Astrocyte (in vitro differentiated cells and primary cell): ENCODE measurements at places on chromosomes 12 and 14.

GRCh38 chr12:106174876-106175275, 36.1 kb upstream of the NUAK1 start:
- DNase-seq, result peak; percentile 30

DNA sequence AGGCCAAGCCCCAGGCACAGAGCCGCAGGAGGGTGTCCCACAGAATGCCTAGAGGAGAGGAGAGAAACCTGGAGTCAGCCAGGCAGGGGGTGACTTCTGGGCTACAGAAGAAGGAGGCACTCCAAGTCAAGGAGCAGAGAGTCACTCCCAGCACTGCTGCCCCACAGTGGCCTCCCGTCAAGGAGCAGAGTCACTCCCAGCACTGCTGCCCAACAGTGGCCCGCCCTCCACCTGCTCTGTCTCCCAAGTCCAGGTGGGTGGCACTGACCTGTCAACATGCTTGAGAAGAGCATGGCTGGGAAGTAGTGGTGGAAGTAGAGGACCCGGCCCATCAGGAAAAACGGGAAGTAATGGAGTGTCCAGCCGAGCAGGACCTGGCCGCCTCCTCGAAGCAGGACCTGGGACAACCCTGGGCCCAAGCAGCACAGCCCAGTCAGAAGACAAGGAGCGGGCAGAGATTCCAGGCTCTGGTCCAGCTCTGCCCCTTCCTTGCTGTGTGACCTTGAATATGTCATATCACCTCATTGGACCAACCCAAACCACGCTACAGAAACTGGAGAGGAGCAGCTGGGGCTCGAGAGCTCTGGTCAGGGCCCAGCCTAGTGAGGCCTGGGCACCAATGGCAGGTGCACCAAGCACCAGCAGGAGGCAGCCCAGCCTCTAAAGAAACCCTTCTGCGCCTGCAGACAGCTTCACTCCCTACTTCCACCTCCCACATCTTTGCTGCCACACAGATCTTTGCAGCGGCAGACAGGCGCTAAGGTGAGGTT, 7.6 kb upstream of the NGB start:
- no peak for DNase-seq

GRCh38 chr12:32789446-32789845, 33.7 kb upstream of the YARS2 start:
- DNase-seq, result no peak

DNA sequence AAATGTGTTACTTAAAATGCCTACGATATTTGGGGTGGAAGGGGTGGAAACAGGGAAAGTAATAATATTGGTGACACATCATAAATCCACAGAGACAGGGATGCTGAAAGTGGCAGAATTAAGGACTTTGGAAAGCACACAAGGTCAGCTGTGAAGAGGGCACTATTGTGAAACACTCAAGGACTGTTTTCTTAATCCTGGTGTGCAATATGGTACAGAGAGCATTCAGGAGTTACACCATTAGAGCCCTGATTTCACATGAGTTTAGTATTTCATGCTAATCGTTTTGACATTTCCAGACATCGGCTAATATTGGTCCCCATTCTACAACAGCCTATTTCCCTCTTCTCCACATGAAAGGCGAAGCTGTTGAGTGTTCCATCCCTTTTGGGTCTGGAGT, 219.2 kb downstream of the MSRB3 start:
- no peak for DNase-seq

DNA sequence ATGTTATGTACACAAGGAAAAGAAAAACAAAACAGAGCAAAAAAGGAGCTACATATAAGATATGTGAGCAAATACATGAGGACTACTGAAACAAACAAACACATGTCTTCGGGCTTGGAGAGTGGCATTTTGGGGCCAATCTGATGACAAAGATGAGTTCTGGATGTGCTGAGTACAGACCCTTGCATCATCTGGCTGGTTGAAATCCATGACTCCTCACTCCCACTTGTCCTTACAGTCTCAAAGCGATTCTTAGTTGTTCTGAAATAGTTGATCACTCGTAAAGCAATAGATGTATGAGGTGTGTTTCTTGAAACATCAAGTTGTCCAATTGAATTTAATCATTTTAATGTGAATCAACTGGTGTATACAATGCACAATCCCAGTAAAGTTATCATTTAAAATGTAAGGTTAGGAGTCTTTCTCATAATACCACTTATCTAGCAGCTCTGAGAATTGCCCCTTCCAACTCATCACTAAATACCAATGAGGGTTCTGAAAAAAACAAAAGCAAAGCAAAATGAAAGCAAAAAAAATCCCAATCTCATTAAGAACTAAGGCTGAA, 136.9 kb downstream of the ITPR2 start:
- DNase-seq, result no peak

GRCh38 chr14:91223028-91223783, 21.3 kb downstream of the GPR68 start:
- no peak for DNase-seq

GRCh38 chr12:70577283-70577634, 60.0 kb downstream of the PTPRB start:
- no peak for DNase-seq

DNA sequence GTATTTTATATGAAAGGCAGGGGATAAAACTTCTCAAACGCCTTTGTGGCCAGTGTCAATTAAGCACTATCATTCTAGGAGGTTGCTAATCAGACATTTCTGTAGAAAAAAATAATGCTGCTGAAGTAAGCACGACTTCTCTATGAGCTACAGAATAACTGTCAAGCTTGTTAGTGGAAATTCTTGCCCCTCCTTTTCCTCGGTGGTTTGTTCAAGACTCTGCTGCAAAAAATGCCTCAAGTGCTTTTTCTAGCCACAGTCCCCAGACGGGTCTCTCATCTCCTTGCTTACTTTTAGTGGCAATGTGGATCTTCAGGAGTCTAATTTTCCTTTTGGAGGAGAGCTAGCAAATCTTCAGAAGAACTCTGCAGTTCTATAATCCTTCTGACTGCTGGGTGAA, 452.0 kb downstream of the FUT8 start:
- DNase-seq, result no peak

DNA sequence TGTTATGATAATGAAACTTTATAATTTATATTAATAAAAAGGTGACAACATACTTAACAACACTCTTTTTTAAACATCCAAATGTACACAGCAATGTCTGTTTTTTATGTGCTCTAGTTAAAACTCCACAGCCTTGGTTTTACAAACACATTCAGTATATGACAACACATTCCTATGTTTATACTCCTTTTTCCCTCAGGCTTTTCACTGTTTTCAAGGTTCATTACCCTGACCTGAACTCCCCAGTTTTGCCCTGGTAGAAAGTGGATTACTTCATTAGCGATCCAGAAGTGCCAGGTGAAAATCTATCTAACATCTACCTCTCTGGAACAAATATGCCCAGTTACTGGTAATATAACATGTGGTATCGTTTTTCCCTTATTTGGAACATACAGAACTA, 340.2 kb upstream of the DDHD1 start:
- no peak for DNase-seq

DNA sequence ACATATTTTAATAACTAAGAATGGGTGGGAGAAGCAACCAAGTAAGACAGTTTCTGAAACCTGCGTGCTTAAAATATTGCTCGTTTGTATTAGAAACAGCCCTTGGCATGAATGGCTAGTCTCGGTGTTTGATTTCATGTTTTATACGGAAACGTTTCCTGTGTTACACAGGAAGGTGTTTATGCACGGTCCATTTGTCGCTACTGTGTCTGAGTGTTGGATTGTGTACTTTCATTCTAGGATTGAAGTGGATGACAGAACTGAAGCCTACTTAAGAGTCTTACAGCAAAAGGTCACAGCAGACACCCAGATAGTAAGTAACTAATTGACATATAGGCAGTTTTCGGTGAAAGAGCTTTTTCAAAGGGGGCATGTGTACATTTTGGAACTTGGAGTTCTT, 19.6 kb downstream of the PIWIL1 start:
- no peak for DNase-seq

DNA sequence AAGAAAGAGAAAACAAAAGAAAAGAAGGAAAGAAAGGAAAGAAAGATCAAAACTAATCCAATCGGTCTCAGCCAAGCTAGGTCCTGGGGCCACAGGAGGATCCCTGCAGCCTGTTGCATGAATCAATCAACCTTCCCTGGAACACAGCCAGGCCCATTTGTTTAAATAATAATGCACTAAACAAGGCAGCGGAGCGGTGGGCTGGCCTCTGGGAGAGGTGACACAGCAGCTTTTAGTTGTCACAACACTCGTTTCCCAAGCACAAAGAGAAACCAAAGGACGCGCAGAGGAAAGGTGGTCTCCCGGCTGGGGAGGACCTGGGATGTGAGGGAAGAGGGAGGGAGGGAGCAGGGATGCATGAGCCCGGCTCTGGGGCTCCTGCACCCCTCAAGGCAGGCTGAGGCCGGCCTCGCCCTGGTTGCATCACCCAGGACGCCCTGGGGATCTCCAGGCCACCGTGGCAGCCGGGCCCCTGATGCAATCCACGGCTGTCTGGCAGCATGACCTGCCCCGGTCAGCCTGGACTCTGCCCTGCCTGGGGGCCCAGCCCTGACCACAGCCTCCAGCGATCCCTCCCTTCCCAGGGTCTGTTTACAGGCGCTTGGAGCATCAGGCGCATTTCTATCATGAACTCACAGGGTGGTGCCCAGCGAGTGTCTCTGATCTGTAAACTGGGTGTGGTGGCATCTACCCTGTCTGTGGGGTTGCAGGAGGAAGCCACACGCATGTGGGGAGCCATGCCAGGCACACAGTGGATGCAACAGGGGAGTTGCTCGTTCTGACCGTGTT, 32.5 kb downstream of the MMP17 start:
- DNase-seq, result peak; percentile 23
